Activated CD8-positive, alpha-beta memory T cell treated with anti-CD3 and anti-CD28 coated beads, Interleukin-2, amount 10 ng/mL, durations not matched to agents 7 days and 5 days (primary cell): ENCODE measurements at places on chromosomes 6 and 20. TPM values are rescaled to one million over a fixed set of nuclear protein-coding genes. Genes with fewer than 3 reads are reported as not detected.

DNA sequence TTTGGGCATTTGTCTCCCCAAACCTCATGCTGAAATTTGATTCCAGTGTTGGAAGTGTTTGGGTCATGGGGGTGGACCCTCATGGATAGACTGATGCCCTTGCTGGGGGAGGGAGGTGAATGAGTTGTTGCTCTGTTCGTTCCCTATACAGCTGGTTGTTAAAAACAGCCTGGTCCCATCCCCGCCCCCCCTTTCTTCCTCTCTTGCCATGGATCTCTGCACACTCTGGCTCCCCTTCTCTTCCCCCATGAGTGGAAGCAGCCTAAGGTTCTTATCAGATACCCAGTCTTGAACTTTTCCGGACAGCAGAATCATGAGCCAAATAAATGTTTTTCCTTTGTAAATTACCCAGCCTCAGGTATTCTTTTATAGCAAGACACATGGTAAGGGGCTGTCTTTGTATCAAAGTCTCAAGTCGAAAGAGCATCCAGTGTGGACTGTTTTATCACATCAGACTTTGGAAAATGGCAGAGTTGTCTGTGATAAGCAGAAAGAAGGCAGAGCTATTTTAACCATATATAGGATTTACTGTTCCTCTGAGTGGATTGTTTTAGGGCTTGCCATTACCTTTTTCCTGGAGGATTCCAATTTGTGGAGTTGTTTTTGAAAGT lies 31.2 kb downstream of the SLC9A8 start:
- no peak for DNase-seq

DNA sequence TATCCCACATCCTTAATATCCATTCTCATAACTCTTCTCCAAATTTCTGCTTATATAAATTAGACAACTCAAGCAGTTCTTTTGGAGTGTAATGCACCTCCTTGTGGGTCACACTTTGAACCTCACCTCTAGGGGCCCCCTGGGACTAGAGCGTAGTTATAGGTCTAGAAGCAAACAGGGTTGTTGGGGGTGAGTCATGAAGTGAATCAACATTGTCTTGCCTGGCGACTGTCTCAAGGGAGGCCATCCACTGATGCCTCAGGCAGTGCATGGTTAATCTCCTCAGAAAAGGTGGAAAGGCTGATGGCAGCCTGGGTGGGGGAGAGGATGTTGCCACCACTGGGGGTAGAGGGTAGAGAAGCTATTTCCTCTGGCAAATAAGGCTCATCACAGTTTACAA lies 129.1 kb downstream of the TNFRSF21 start:
- DNase-seq, result no peak

Gene PLN
- not detected for total RNA-seq

Gene SLC35F1
- total RNA-seq, result not detected

Gene OTOR
- total RNA-seq, result not detected
